Stomach (tissue), 19 donors: ENCODE measurements at places on chromosomes 4 and X. TPM values are rescaled to one million over a fixed set of nuclear protein-coding genes. Genes with fewer than 3 reads are reported as not detected.

DNA sequence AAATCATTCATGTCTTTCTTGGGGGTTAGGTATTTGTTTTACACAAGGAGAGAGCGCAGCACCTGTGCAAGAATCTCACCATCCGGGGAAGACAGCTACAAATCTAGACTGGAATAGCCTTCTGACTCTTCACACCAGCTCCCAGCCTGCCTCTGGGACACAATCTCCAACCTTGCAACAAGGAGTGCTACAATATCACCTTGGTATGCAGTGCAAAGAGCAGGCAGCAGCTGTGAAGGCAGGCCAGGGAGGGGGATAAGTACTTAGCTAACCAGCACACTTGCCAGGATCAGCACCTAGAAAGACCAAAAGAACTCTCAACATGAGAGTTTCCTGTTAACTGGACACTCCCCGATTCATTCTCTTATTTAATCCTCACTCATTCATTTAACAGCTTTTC is 235.3 kb downstream of the AR start:
- H3K27ac ChIP-seq = no peak overlapping the region
- no peak overlapping the region for H3K4me3 ChIP-seq
- no peak for DNase-seq
- no peaks in the 10 kb centered on the region for H3K36me3 ChIP-seq

- no peak for DNase-seq
- H3K27ac ChIP-seq = no peak overlapping the region
- no peaks in the 10 kb centered on the region for H3K4me1 ChIP-seq
- H3K4me3 ChIP-seq = no peak overlapping the region
- no peaks in the 10 kb centered on the region for H3K36me3 ChIP-seq
These were observed 1646.4 kb upstream of the ADGRL3 start for GRCh38 chr4:59553721-59554091.

- H3K27me3 ChIP-seq = no peaks in the 10 kb centered on the region
- no peak overlapping the region for H3K27ac ChIP-seq
- no peak overlapping the region for H3K4me3 ChIP-seq
- peaks cover 6% of the 10 kb centered on the region for H3K4me1 ChIP-seq
These were observed 76.7 kb upstream of the SLC4A4 start for GRCh38 chr4:71262161-71262560.

DNA sequence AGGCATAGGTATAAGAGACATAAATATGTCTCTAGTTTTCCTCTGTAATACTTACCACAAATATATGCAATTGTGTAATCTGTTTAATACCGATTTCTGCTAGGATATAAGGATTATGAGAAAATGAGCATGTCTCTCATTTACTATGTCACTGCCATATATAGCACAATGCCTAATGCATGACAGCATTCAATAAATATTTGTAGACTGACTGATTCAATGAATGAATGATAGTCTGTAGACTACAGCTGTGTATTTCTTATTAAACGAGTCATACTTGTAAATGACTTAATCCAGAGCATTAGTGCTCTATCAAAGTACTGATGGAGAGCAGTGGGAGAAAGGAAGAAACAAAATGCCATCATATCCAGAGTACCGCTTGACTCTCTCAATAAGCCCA is 175.6 kb downstream of the PPP3CA start:
- peaks cover 66% of the 10 kb centered on the region for H3K4me1 ChIP-seq
- H3K27ac ChIP-seq = no peak overlapping the region

DNA sequence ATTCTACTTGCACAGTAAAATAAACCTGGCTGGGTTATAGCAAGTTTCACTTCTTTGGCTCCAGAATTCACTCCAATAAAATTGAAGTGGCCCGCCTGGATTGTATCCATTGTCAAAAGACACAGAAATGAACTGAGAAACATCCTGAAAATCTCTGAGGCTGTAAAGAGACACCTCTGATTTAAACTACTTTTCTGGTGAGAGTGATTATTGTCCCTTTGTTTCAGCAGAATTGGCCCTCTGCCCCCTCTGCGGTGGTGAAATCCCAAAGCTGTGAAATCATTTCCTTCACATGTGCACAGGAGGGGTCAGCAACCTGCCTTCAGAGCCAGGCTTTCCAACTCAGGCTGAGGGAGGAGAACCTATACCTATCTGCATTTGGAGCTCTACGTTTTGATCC is 23.0 kb downstream of the GAB3 start:
- H3K27ac ChIP-seq = peak overlapping the region; percentile 86
- H3K27me3 ChIP-seq = no peaks in the 10 kb centered on the region
- H3K4me3 ChIP-seq = no peak overlapping the region
- peaks cover 18% of the 10 kb centered on the region for H3K4me1 ChIP-seq
- no peak for DNase-seq

GRCh38 chrX:39645178-39645895 is 452.4 kb downstream of the BCOR start:
- no peaks in the 10 kb centered on the region for H3K27me3 ChIP-seq
- H3K27ac ChIP-seq = peak overlapping the region; percentile 6
- no peaks in the 10 kb centered on the region for H3K36me3 ChIP-seq
- no peak overlapping the region for H3K4me3 ChIP-seq

DNA sequence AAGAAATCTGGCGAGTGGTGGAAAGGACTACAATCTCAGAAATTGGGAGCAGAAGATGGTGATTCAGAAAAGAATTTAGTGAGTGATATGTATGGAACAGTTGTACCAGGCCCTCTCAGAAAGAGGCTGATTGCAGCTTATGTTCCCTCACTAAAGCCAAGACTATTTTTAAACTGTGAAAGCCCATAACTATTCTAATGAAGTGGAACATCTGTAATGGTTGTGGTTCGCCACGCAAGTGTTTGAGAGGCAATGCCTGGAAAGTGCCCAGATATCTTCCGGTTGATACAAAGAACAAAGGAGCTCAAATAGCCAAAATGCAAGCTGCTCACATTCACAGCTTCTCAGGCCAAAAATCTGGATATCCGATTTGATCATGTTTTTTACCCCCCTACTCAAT is 1250.7 kb downstream of the RAPGEF2 start:
- H3K27ac ChIP-seq = no peak overlapping the region
- no peaks in the 10 kb centered on the region for H3K36me3 ChIP-seq
- no peaks in the 10 kb centered on the region for H3K27me3 ChIP-seq
- H3K4me1 ChIP-seq = no peaks in the 10 kb centered on the region

Gene PRDX4
- 138 TPM for total RNA-seq

Gene TIGD4
- total RNA-seq = 0.55 TPM

DNA sequence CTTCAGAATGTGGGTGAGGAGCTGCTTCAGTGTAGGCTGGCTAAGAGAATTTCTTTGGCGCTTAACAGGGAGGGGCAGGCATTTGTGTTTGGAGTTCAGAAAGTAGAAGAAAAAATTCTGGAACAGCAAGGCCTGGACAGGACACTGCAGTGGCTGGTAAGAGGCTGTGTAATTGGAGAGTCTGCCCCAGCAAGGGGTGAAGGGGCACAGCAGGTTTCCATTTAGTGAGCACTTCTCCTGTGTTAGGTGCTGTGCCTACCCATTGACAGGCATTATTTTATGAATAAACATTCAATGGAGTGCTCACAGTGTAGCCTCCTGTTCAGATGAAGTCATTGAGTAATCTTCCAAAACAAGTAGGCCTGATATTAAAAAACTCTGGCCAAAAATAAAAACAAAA is 10.7 kb upstream of the CPE start:
- H3K4me3 ChIP-seq = no peak overlapping the region
- DNase-seq = no peak
- H3K27me3 ChIP-seq = no peaks in the 10 kb centered on the region
- H3K4me1 ChIP-seq = no peaks in the 10 kb centered on the region

DNA sequence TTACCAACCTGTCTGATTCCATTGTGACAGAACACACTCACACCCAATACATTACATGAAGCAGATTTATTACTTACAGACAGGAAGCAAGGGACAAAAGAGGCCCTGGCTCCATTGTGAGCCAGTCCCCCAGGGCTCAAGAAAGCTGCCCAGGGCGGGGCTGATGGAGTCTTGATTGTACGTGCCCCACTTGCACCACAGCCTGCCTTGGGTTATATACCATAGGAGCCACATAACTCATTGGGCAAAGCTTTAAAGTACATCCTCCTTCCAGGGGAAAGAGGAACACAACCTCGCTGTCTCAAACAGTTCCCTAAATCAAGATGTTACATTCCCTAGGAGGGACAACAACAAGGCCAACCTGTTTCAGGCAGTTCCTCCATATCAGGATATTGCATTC is 3.4 kb upstream of the ZRSR2 start:
- peaks cover 25% of the 10 kb centered on the region for H3K36me3 ChIP-seq
- H3K4me3 ChIP-seq = no peak overlapping the region
- H3K4me1 ChIP-seq = no peaks in the 10 kb centered on the region
- no peaks in the 10 kb centered on the region for H3K27me3 ChIP-seq
- DNase-seq = peak; percentile 3

DNA sequence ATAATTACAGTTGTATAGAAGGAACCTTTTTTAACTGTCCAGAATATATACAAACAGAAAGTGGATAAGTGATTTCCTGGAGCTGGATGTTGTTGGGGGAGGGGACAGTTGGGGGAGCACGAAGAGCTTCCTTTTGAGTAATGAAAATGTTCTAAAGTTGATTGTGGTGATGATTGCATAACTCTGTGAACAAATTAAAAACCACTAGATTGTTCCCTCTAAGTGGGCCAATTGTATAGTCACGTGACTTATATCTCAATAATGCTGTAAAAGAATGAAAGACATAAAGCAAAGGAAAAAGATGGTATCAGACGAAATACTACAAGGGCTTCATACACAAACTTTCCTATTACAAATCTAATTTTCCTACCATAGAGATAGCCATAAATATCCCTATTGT is 2.7 kb downstream of the CT55 start:
- H3K36me3 ChIP-seq = no peaks in the 10 kb centered on the region
- H3K27ac ChIP-seq = no peak overlapping the region
- no peaks in the 10 kb centered on the region for H3K4me1 ChIP-seq
- H3K27me3 ChIP-seq = no peaks in the 10 kb centered on the region
- no peak overlapping the region for H3K4me3 ChIP-seq
- DNase-seq = no peak

DNA sequence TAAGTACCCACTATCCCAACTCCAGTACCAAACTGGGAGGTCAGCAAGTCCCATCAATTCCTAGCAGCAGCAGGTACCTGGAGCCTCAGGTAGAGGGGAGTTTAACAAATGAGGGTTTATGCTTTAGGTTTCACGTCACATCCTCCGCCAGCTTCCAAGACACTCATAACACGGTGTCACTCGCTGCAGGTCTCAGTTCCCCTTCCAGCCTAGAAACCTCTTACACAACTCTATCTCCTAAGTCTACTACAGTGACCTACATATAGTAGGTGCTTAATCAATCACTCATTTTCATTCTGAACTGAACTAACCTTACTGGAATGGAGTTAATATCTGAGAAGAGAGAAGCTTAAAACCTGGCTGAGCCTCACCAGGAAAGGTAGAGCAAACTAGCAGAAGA is 96.0 kb downstream of the EFHC2 start:
- no peaks in the 10 kb centered on the region for H3K27me3 ChIP-seq
- no peaks in the 10 kb centered on the region for H3K36me3 ChIP-seq
- DNase-seq = no peak
- H3K27ac ChIP-seq = no peak overlapping the region

Gene EREG
- not detected for total RNA-seq

DNA sequence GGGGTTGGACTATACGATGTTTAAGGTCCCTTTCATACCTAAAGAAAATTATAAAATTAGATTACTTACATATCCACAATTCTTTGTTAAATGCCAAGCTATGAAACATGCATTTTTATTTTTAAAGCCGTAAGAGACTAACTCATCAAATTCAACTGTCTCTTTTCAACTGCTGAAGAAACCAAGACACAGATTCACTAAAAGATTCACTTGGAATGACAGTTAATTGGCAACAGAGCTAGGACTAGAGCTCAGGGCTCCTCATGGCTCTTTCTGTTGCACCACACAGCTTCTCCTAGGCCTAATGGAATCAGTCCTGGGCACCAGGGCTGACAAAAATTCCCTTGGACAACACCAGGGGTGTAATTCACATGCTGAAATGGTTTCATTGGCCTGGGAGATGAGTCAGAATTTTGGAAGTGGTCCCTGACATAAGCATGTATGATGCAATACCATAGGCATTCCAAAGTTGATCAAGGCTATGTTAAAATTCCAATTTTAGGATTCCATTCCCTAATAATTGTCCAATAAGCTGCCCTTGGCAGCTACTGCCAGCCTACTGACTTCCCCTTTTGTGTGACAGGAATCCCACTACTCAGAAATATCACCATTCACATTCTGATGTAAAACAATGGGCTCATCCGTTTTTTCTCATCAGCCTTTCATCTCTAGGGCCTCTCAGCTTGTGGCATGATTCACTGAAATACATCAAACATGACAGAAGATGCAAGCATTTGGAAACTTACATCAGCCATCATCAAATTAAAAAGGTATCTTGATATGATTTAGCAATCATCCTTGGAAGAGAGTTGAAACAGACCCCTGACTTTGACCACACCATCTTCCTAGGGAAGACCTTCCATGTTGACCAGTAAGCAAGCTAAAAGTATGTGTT is 54.2 kb downstream of the PLAC1 start:
- no peaks in the 10 kb centered on the region for H3K36me3 ChIP-seq
- DNase-seq = peak; percentile 58
- peaks cover 6% of the 10 kb centered on the region for H3K27me3 ChIP-seq
- no peak overlapping the region for H3K27ac ChIP-seq
- H3K4me3 ChIP-seq = no peak overlapping the region

- no peaks in the 10 kb centered on the region for H3K27me3 ChIP-seq
- no peak overlapping the region for H3K27ac ChIP-seq
- H3K4me1 ChIP-seq = no peaks in the 10 kb centered on the region
- DNase-seq = no peak
- H3K4me3 ChIP-seq = no peak overlapping the region
These were observed 28.0 kb downstream of the NYX start for GRCh38 chrX:41475191-41475590.

GRCh38 chr4:78370631-78371372 is 180.8 kb upstream of the ANXA3 start:
- no peaks in the 10 kb centered on the region for H3K27me3 ChIP-seq
- H3K4me3 ChIP-seq = no peak overlapping the region
- no peak overlapping the region for H3K27ac ChIP-seq
- H3K4me1 ChIP-seq = no peaks in the 10 kb centered on the region
- H3K36me3 ChIP-seq = no peaks in the 10 kb centered on the region

Gene USP26
- not detected for total RNA-seq

DNA sequence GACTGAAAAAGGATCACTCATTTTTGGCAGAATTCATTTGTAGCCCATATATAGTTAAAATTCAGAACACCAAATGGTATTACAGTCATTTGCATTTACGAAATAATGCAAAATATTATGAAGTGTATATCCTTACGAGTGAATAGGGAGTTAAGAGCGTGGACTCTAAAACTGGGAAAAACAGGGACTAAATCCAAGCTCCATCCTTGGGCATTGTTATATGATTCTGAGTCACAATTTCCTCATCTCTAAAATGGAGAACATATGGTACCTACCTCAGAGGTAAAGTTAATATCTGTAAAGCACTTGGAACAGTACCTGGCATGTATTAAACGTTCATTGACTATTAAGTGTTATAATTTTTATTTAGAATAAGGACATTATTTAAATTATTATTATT is 106.3 kb downstream of the ZAR1 start:
- no peaks in the 10 kb centered on the region for H3K4me1 ChIP-seq
- H3K4me3 ChIP-seq = no peak overlapping the region
- peaks cover 25% of the 10 kb centered on the region for H3K36me3 ChIP-seq
- DNase-seq = no peak
- no peak overlapping the region for H3K27ac ChIP-seq
- no peaks in the 10 kb centered on the region for H3K27me3 ChIP-seq

- no peaks in the 10 kb centered on the region for H3K4me1 ChIP-seq
- H3K4me3 ChIP-seq = no peak overlapping the region
- no peak overlapping the region for H3K27ac ChIP-seq
- peaks cover 13% of the 10 kb centered on the region for H3K27me3 ChIP-seq
- H3K36me3 ChIP-seq = no peaks in the 10 kb centered on the region
These were observed 12.8 kb upstream of the ASMTL start for GRCh38 chrX:1465286-1466231.

GRCh38 chr4:31917334-31917733 is 1197.2 kb downstream of the PCDH7 start:
- no peaks in the 10 kb centered on the region for H3K4me1 ChIP-seq
- H3K27me3 ChIP-seq = no peaks in the 10 kb centered on the region
- no peak overlapping the region for H3K4me3 ChIP-seq
- H3K36me3 ChIP-seq = no peaks in the 10 kb centered on the region
- no peak overlapping the region for H3K27ac ChIP-seq
